Stimulated activated CD8-positive, alpha-beta memory T cell treated with anti-CD3 and anti-CD28 coated beads, Interleukin-2, amount 100 ng/mL, for 1 hour (primary cell): ENCODE measurements at places on chromosomes 7 and 10.

DNA sequence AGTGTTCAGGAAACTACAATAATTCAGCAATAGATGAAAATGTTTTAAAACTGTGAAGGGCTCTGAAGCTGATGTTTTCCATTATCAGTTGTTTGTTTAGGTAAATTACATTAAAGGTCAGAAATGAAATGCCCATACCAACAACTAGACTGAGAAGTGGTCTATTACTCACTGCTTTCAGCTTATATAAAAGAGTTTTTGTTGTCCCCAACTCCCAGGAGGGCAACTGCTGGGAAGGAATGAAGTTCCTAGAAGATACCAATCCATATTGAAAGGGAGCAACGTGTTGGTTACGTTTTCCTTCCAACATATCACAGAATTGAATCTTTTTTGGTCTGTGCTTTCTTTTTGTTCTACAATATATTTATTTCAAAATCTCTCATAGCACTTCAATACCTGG, 330.6 kb upstream of the LRRN3 start:
- no peak for DNase-seq

DNA sequence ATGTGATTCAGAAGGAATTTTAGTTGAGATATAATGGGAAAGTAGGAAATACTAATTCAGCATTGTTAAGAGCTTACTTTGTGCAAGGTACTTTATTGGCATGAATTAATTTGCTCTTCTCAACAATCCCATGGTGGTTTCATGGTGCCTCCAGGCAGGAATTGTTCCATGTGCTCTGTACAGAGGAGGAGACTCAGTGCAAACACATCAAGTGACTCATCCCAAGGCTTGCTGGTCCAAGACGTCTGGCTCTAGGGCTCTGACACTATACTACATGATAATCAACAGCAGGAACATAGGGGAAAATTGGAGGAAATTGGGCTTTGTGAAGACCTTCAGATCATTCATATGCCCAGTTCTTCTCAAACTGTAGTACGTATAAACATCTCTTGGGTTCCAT, 66.5 kb upstream of the PRKG1 start:
- no peak for DNase-seq

DNA sequence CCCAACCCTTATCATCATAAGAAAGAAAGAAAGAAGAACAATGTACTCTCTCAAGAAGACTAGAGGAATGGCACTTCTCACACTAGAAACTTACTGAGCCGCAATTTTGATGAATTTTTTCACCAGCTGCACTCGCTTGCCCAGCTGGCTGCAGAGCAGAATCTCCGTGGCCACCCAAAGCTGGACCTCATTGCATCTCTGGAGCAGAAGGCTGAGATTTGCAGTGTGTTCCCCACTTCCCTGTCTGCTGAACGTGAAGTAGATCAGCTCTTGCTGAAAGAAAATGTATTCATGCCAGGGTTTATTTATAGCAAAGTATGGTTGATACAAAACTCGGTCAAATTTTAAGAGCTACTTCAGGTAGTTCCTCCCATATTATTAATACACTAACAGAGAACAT, 199.3 kb upstream of the CDCA7L start:
- no peak for DNase-seq

DNA sequence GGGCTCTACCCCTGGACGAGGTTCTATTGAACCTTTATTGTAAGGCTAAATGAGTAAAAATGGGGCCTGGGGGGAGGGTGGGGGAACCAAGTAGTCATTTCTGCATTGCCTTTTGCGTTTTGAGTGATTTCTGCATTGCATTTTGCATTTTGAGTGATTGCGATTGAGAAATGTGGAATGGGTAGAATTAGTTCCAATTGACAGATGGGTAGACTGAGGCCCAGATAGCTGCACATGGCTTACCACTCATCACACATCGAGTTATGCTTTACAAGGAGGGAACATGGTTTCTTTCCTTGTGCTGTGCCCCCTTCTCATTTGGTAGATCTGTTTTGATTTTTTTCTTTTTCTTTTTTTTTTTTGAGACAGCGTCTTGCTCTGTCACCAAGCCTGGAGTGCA, 858.7 kb downstream of the TYW1 start:
- DNase-seq: no peak

- no peak for DNase-seq
These were observed 187.9 kb downstream of the DIP2C start for GRCh38 chr10:501596-501995.

DNA sequence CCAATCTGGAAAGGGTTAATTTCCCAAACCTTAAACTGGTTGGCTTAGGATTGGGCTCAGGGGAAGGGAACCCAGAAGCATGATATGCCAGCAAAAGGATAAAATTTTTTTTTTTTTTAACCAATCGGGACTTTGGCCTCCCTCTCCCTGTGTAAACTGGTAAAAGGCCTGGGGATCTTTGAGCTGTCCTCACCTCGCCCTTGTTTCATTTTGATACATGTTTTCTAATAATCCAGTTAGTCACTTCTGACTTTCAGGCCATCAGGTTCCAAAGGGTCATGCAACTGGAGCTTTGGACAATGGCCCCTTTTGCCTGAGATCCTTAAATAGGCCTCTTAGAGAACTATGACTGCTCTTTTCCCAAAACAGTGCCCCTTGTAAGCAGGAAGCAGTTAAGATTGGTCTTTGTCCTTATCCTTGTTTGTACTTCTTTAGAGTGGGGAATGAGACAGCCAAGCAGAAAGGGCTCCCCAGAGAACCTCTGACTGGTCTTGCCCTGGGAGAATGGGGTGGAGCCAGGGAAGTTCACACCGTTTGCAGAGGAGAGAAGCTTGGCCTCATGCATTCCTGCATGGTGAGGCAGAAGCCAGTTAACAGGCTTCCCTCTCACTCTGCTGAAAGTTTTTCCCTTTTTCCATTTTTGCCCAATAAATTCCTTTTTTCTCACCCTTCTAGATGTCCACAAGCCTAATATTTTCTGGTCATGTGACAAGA, 424.2 kb upstream of the CNTNAP2 start:
- DNase-seq: no peak

GRCh38 chr10:101301111-101301731, 52.7 kb upstream of the BTRC start:
- no peak for DNase-seq

- DNase-seq: no peak
These were observed 164.3 kb upstream of the SVIL start for GRCh38 chr10:29798921-29799690.

DNA sequence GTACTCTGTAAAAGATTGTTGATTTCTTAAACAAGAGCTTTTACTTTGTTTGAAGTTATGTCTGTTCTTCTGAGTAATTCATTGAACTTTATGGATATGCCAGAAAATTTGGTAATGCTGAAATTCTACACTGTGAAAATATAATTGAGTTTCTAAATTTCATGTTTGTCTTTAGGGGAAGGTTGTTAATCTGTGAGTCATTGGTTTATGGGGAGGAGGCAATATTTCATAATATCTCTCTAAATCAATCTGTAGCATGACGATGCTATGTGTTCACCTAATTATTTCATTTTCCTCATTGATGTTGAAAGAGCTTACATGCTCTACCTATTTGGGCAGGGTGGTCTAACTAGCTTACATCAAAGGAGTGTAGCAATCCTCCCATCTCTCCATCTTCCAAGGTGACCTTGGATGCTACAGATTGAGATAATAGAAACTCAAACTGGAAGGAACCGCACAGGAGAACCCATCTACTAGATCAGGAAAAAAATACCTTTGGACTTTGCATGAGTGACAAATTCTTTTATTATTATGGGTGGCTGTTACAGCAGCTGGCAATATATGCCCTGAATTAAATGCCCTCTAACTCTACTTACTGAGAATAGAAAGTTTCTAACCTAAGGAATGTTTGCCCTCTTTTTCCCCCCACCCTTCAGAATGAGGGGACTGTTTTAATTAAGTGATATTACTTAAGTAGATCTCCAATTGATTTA, 8.4 kb upstream of the SNX13 start:
- no peak for DNase-seq

- DNase-seq: no peak
These were observed 70.5 kb downstream of the SHH start for GRCh38 chr7:155741805-155742204.

- no peak for DNase-seq
These were observed 149.9 kb downstream of the CHN2 start for GRCh38 chr7:29344334-29344978.

DNA sequence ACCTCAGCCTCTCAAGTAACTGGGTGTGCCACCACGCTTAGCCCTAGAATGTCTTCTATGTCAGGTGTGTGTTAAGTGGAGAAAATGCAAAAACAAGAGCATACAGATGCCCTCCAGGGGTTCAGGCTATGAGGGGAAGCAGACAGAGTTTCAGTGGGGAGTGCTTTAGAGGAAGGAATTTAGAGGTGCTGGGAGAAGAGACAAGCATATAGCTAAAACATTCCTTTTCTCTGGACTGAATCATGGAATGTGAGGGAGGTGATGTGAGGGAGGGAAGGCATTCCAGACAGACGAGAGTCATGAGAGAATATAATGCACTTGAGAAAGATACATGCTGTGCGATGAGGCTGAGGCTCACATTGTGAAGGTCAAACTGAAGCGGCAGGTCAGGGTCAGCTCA, 6.6 kb upstream of the ZNF786 start:
- no peak for DNase-seq

- DNase-seq: no peak
These were observed 152.4 kb downstream of the RAB11FIP2 start for GRCh38 chr10:117894339-117894738.

GRCh38 chr7:12623885-12624498, 53.5 kb downstream of the SCIN start:
- DNase-seq: no peak

GRCh38 chr10:98920360-98920759, 315.3 kb downstream of the HPSE2 start:
- no peak for DNase-seq

- no peak for DNase-seq
These were observed 254.3 kb downstream of the ELFN1 start for GRCh38 chr7:1924258-1924817.

DNA sequence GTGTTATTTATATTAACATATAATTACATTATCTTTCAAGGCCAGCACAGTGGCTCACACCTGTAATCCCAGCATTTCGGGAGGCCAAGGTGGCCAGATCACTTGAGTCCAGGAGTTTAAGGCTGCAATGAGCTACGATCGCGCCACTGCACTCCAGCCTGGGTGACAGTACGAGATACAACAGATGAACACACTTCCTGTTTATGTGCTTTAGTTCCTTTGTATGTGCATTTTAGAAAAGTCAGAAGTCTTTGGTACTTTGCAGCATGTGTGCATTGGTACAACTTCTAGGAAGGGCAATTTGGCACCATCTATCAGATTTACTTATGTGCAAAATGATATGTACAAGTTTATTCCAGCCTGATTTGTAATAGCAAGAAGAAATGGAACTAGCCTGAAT, 13.3 kb downstream of the SLC35G1 start:
- DNase-seq: no peak

DNA sequence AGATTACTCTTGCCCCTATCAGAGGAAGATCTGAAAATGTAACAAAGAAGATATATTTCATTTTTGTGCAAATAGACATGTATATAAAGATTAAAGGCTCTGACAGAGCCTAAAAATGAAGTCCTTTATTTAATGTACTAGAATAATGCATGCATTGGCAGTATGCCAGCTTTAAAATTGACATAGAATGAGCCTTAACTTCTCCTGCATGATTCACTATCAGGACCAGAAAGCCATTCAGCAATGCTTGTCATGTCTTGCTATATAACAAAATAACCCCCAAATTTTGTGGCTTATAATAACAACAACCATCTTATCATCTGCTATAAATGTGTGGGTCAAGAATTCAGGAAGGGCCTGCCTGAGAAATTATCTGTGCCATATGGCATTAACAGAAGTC, 411.9 kb downstream of the GRM8 start:
- no peak for DNase-seq

- DNase-seq: no peak
These were observed 110.7 kb downstream of the LRMDA start for GRCh38 chr10:75542084-75542483.

- DNase-seq: no peak
These were observed 6.6 kb upstream of the STX1A start for GRCh38 chr7:73726083-73726466.

- DNase-seq: no peak
These were observed 224.9 kb downstream of the EXOC4 start for GRCh38 chr7:133477791-133478190.

- DNase-seq: no peak
These were observed 240.8 kb upstream of the SLC26A5 start for GRCh38 chr7:103686763-103687162.

DNA sequence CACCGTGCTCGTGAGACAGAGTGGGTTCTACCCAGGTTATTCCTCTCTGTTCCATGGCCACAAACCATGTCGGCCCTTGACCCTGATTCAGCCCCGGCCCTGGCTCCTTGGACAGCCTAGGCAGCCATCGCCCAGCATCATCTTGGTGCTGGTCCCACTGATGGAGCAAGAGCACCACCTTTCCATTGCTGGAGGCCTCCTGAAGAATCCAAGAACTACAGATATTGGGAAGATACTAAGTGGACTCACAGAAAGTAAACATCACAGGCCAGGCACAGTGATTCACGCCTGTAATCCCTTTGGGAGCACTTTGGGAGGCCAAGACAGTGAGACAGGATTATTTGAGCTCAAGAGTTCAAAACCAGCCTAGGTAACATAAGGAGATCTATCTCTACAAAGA, 125.1 kb downstream of the NT5C2 start:
- DNase-seq: no peak

- DNase-seq: no peak
These were observed 18.7 kb downstream of the COG5 start for GRCh38 chr7:107544848-107545591.

- no peak for DNase-seq
These were observed 5.7 kb downstream of the NAT16 start for GRCh38 chr7:101174322-101174854.

- no peak for DNase-seq
These were observed 126.0 kb upstream of the NRBF2 start for GRCh38 chr10:63007112-63007511.

DNA sequence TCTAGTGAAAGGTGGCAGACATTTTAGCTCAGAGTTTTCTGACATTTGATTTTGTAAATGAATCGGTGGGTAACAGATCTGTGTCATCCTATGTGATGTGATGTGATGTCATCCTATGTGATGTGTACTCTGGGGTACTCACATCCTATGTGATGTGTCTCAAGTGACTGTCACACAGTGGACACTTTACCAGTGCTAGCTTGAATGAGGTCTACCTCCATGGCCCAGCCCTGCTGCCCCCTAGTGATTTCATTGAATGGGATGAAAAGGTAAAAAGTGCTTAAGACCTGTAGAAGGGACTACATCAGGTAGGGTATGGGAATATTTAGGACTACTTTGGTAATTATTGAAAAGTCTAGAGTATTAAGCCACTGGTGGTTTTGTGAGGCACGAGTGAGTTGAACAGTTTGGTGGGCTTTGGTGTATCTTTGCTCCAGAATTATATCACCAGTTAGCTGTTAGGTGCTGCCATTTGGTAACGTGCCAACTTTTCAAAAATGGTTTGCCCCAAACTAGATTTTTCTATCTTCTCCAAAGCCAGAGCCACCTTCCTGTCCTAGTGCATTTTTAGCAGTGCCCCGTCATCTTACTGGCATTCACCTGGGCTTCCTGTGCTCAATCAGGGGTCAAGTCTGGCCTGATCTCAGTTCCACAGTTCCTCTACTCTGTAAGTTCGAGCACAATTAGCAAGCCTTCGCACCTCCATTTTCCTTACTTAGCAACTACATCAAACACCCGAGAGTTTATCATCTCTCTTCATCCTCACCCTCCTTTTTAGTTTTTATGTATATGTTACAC, 9.7 kb downstream of the EIF4H start:
- no peak for DNase-seq

GRCh38 chr10:49614242-49615198, 683 bp downstream of the CHAT start:
- no peak for DNase-seq
